NCI-H1092 (cell line): ENCODE measurements at places on chromosomes 2 and 18.

GRCh38 chr2:66981074-66981473, 416.1 kb upstream of the ETAA1 start:
- DNase-seq, result no peak

- no peak for DNase-seq
Observed at GRCh38 chr18:50107468-50107977, 87.4 kb downstream of the MYO5B start.

- no peak for DNase-seq
Observed at GRCh38 chr2:47198985-47199451, 43.9 kb upstream of the STPG4 start.

- DNase-seq, result no peak
Observed at GRCh38 chr18:24270358-24270936, 127.2 kb downstream of the OSBPL1A start.

DNA sequence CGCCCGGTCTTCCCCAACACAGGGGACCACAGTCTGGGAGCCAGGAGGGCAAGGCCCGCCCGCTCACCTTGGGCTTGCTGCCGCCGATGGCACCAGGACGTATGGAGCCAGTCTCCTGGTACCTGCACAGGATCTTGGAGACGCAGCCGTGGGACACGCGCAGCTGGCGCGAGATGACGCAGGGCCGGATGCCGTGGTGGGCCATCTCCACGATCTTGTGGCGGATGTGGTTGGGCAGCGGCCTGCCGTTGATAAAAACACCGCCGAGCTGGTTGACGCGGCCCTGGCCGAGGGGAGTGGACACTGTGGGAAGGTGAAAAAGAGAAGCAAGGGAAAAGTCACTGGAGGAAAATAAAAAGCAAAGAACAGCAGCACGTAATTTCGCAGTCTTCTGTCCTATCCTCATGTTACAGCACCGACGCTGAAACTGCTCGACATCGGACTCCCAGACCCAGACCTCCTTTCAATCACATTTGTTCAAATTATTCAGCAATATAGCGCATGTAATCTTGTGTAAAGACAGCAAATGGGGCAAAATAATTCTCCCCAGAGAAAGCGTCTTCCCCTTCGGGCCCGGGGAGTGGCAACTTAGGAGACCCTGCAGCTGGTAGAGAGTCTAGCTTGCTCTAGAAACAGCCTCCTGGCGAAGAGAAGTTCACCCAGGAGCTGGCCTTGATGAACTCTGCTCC, 1.7 kb downstream of the PAX3 start:
- no peak for DNase-seq

GRCh38 chr2:156512451-156512850, 76.3 kb downstream of the GPD2 start:
- no peak for DNase-seq

GRCh38 chr2:9638532-9638931, 7.7 kb upstream of the YWHAQ start:
- DNase-seq, result no peak

GRCh38 chr2:241817126-241817820, 8.3 kb downstream of the NEU4 start:
- no peak for DNase-seq

- no peak for DNase-seq
Observed at GRCh38 chr2:48508461-48509124, 21.4 kb upstream of the STON1 start.

GRCh38 chr2:2409481-2409880, 78.4 kb upstream of the MYT1L start:
- DNase-seq, result no peak

- DNase-seq, result no peak
Observed at GRCh38 chr18:54147439-54147838, 77.0 kb downstream of the MBD2 start.

GRCh38 chr2:47321006-47321405, 82.0 kb upstream of the MSH2 start:
- no peak for DNase-seq

- no peak for DNase-seq
Observed at GRCh38 chr2:57892920-57893319, 153.7 kb upstream of the VRK2 start.

DNA sequence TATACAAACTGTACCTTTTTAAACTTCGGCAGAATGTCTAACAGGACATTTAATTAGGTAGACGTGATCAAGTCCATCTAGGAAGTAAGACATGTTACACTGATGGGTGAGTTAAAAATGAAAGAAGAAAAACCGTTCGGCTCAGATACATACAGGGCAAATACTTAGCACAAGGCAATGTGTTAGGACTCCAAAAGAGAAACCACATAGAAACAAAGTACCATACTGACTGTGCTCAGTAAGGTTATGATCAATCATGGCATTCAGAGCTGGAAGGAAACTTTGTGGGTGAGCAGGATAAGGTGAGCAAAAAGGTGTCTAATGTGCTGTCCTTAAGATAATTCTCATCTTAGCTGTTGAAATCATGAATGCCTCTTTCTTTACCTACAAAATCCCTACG, 211.9 kb downstream of the STK39 start:
- no peak for DNase-seq

DNA sequence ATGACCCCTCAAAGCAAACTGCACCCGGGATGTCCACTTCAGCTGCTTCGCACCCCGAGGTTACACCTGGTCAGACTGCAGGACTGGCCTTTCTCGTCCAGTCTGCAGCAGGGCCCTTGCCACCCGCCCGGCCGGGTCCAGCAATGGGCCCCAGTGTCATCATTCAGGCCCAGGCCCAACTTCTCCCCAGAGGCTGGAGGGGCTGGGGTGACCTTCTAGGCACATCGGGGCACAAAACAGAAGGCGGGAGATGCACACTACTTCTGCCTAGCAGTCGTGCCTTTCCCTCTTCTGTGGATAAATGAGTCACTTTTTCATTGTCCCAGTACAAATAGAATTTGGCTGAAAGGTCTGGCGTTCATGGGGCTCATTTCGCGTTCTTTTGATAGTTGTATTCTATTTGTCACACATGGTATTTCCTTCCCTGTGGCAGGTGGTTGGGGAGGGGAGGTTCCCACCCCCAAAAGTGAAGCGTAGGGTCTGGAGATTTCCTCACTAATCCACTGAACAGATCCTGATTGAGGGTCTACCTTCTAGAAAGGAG, 56.9 kb upstream of the ID2 start:
- no peak for DNase-seq

DNA sequence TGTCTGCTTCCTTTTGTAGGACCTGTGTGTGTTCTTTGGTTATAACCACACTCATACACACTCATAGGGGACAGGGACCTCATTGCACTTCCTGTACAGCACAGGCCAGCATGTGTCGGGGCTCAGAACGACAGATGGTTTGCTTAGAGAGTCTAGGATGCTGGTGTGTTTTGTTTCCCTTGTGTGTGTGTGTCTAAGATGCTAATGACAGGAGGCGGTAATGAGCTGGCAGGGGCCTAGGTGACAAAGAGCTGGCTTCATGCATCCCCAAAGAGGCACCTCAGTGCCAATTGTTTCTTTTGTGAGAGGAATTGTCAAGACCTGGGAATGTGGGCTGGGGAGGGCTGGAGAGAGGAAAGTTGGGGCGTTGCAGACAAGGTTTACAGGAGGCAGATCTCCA, 66.6 kb downstream of the CELF4 start:
- no peak for DNase-seq

GRCh38 chr2:60958361-60958760, 59.2 kb upstream of the PEX13 start:
- no peak for DNase-seq

GRCh38 chr2:64488050-64488974, 34.4 kb downstream of the LGALSL start:
- DNase-seq, result no peak

DNA sequence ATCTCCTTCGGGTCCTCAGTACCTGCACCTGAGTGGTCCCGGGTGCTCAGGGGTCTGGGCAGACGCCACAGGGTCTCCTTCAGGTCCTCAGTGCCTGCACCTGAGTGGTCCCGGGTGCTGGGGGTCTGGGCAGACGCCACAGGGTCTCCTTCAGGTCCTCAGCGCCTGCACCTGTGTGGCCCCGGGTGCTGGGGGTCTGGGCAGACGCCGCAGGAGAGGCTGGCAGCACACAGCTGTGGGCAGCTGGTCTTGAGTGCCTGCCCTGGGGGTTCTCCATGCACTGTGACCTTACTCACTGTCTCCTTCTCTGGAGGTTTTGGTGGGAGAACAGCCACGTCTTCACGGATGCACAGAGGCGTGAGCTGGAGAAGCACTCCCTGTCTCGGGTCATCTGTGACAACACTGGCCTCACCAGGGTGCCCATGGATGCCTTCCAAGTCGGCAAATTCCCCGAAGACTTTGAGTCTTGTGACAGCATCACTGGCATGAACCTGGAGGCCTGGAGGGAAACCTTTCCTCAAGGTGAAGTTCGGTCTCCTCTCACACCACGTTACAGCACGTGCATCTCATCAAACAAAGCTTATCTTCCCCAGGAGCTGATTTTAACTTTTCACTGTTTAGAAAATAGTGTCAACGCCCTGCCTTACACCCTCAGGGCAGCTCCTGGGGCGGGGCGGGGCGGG, 82.6 kb downstream of the TPO start:
- no peak for DNase-seq

GRCh38 chr2:217756375-217757107, 246.3 kb downstream of the TNS1 start:
- DNase-seq, result peak; percentile 51

DNA sequence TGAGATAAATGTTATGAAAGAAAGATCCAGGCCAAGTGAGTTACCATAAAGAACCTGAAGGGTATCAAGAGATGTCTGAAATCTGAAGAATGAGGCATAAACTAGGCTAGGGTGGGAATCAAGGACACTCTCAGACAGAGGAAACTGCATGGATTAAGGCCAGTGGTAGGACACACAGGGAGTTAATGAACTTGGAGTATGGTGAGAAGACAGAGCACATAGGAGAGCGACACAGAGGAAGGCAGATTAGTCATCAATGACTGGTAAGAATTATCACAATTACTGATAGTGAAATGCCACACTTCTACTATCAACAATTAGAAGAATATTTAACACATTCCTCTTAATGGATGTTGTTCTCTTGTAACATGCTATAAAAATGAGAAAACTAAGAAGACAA, 76.9 kb downstream of the TTC21B start:
- DNase-seq, result no peak

DNA sequence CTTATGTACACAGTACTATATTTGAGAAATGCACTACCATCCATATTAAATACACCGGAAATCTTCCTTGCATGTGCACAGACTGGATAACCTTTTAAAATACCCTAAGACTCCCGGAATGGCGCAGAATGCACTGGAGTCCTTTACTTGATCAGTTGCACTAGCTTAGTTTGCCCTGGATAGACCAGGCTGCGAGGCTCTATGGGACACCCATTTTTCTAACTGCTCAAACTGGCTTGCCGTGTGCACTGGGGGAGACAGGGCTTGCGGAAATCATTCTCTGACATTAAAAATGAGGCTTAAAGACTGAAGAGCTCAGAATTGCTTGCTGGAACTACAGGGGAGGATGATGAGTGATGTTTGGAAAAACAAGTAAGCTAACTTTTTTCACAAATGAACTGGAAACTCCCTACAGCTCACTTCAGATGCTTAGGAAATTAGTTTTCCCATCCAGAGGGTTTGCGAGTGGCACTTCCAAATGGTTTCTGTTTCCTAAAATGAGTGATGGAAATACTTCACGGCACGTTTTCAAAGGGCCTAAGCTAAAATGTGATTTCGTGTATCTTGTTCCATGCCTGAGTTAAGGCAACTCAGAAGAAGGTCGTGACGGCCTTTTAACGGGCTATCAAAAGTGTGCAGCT, 2.7 kb downstream of the NCK2 start:
- no peak for DNase-seq

DNA sequence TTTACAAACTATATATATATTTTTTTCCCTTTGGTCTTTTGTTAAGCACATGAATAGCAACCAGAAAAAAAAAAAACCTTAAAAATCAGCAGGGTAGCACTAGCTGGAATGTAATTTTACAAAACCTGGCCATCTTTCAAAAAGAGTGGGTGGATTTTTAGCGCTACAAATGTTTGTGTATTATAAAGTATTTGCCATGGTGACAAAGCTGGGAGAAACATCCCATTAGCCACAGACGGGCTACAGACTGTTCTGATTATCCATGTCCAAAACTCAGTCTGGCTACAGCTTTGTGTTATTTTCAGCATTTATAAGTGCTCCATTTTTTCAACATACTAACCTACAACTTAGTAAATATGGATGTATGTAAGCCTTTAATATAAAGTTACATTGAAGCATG, 249.5 kb upstream of the TANK start:
- DNase-seq, result no peak

- no peak for DNase-seq
Observed at GRCh38 chr2:1606046-1606400, 138.3 kb downstream of the PXDN start.

GRCh38 chr2:241810307-241811200, 1.6 kb downstream of the NEU4 start:
- no peak for DNase-seq

DNA sequence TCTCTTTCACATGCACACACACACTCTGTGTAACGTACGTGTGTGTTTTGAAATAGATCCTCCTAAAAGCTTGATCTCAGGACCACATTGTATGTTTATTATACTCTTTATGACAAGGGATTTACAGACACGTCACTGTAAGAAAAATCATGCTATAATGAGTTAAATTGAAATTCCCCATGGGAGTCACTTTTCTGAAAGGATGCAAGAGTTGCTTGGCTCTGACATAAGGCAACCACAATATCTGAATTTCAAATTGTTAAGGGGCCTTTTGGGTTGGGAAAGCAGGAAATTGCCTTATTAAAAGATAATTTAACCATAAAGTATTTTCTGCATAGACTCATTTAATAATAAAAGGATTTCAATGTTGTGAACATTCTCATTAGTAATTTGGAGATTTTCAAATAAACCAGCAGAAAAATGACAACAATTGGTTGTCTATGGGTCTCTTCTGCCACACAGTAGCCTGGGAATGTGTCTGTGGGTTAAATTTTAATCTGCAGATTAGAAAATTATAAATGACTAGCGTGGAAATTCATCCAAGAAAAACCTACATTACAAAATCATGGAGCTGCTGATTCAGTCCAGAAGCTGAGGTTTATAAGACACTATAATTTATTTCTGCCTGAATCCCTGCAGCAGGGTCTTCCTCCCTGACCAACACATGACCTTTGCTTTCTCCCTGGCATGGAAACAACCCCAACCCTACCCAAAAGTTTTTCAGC, 75.9 kb upstream of the PID1 start:
- DNase-seq, result no peak

DNA sequence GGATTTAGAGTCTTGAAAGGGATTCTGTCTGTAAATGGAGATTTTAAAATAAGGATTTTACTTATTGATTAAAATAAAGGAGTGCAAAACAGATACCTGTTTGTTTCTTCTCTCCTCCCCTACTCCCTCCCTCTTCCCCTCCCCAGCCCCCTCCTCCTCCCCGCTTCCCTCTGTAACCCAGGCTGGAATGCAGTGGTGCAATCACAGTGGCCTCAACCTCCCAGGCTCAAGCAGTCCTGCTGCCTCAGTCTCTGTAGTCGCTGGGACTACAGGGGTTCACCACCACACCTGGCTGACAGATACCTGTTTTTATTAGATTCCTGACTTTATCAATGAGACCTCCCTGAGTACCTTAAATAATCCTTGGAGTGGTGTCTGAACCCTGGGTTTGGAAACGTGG, 57.1 kb downstream of the OXER1 start:
- no peak for DNase-seq
